NCI-H1417 treated with DMSO at 0.1 percent for 48 hours (cell line): ENCODE measurements at places on chromosomes 6 and 20.

DNA sequence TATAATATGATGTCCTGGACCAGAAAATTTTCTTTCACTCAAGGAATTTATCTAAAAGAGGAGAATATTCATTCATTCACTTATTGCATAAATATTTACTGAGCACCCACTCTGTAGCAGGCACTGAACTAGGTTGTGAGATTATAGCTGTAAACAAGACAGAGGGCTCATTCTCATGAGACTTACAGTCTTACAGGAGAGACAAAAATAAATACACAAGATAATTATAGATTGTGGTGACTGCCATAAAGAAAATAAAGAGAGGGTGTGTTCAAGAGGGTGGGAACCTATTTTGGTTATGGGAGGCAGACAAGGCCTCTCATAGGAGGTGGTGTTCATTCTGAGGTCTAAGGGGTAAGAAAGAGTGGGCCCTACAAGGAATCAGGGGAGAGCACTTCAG, 109.9 kb upstream of the SUPT3H start:
- no peak for DNase-seq

GRCh38 chr6:90078513-90079289, 184.4 kb downstream of the GJA10 start:
- no peak for DNase-seq

GRCh38 chr6:42971746-42972327, 7.1 kb downstream of the PEX6 start:
- DNase-seq, result no peak

DNA sequence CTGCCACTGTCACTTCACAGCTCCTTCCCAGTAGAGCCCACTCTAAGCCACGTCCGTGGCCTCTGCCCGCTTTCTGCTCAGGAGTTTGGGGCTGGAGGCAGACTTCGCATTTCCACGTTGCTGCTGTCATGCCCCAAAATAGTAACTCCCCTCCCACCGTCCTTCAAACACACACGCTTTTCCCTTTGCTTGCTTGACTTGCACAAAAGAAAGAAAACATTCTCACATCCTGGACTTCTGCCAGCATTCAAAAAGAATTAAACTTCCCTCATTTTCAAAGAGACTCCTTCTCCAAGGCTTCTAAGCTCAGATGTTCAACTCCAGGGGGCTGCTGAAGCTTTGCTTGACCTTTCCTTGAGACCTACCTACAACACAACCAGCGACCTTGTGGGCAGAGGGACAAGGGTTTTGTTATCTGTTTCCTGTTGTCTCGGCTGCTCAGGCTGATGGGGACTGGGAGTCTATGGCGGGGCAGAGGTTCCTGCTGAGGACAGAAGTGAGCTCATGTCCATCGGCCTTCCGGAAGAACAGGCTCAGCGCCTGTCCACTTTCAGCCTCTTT, 263.8 kb upstream of the FOXQ1 start:
- DNase-seq, result no peak

GRCh38 chr6:53979468-53980067, 131.7 kb upstream of the MLIP start:
- DNase-seq, result peak; percentile 25

DNA sequence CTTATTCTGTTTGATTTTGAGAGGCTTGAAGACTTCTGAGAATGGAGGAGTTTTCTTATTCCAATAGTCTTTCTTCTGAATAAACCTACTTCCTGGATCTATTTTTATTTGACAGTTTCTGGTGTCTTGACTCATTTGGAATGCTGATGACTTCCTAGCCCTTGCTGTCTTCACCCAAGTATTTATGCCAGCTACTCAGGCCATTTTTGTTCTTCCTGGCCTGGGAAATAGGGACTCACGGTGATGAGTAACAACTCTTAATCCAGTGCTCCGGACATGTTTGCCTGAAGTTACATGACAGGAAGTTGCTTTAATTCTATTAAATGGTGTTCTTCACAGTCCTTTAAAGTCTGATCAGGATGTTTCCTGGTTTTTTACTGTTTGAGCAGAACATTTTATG, 272.1 kb upstream of the EYS start:
- no peak for DNase-seq

DNA sequence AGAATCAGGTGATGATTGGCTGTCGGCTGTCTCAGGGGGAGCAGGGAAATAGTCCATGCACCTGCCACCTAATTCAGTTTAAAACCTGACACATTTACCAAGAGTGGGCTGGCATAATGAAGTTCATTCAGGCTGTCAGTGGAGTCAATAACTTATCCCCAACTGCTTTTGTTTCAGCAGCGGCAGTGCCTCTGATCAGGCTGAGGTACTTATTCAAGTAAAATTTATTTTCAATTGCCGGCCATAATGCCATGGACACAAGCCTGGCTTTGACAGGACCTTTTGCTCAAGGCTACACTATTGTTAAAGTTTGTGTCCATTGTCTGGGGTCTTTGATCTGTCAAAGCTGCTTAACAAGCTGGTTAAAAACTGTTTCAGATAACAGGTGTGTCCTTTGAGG, 20.6 kb downstream of the OLIG3 start:
- DNase-seq, result no peak

GRCh38 chr20:9375221-9375681, 139.1 kb upstream of the LAMP5 start:
- DNase-seq, result no peak

DNA sequence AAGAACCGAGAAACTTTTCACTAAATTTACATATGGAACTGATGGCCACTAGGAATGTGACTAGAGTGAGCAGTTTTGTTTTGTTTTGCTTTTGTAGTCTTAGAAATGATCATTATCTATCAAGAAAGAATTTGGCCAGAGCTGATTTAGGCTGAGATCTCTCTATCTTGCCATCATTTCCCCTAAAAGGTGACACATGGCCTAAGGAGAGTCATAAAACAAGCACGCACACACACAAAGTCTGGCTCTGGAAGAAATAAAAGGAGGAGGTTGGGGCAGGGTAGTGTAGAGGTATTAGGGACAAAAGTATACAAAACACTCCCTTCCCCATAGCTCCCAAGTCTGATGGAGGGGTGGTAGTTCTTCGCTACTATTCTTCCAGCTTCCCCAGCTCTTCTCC, 56.4 kb downstream of the RIPOR2 start:
- no peak for DNase-seq

GRCh38 chr6:119749335-119749734, 399.8 kb upstream of the MAN1A1 start:
- DNase-seq, result no peak

DNA sequence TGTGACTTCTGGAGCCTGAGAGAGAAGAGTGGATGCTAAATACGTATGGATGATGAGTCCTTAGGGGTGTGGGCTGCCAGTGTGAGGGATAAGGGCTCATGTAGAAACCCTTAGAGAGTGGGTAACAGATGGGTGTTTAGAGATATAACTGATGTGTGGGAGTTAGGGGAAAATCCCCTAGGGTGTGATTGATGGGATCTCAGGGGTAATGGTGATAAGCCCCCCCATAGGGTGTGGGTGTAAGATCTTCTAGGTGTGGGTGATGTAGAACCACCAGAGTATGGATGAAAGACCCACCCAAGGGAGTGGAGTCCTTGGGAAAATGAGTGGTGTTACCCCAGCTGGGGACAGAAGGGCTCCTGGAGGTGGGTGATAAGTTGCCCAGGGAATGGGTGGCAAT, 26.3 kb downstream of the SLC12A5 start:
- no peak for DNase-seq

GRCh38 chr6:37495244-37495934, 4.3 kb downstream of the CCDC167 start:
- DNase-seq, result peak; percentile 75

GRCh38 chr20:56773749-56774148, 144.6 kb downstream of the TFAP2C start:
- DNase-seq, result no peak

DNA sequence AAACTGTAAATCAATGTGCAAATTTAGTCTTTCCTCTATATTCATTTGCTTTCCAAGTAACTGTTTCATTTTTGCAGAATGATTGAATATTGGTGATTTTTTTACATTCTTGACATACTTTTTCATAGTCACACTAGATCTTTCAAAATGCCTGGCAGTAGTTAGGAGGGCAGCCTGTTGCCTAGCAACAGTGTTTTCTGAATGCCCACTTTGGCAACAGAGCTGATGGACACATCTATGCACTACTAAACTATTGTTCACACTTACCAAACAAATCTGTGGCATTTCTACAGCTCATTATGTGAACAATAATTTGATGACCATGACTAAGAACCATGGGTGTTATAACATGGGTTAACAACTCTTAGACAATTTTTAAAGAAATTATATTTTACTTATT, 438.0 kb upstream of the IMPG1 start:
- DNase-seq, result no peak

- no peak for DNase-seq
Measured at GRCh38 chr20:57350081-57350710, 859 bp upstream of the RAE1 start.

- no peak for DNase-seq
Measured at GRCh38 chr6:108438918-108439317, 121.8 kb upstream of the FOXO3 start.

DNA sequence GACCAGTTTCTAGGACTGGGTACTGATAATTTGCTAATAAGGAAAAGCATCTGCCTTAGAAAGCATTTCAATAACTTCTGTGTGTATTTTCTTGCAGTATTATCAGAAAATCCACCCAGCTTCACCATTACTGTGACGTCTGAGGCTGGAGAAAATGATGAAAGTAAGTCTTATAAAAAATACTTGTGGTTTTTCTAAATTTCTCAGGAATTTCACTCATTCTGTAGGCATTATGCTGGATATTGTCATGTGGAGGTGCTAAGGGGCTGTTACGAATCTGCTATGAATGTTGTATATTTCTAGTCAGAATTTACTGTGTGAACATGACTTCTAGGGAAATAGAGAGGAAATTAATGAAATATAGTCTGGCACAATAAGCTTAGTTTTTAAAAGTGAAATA, 8.9 kb downstream of the RWDD1 start:
- no peak for DNase-seq

DNA sequence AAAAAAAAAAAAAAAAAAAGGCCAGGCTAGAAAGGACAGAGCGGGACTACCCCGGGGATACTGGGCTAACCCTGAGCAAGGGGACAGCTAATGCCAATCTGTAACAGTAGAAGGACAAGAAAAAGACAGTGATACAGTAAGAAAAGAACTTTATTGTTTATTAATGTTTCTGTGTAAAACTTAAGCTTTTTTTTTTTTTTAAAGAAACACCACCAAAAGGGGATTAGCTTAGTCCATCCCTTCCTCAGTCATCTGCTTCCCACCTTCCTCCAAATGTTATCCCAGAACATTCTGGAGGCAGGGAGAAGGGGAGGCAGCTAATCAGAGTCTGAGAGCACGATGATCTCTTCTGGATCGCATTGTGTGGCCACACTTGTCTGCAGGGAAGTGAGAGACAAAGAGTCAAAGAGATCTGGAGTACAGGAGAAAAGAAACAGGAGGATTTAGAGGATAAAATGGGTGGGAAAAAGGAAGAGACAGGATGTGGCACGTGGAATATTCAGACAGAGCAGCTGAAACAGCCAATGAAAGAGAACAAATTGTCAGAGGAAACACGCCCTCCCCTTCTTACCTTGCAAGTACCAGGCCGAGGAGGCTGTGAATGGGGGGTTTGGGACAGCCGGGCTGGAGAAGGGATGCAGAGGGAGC, 1.0 kb upstream of the ZBTB22 start:
- no peak for DNase-seq

GRCh38 chr6:2881423-2881822, 21.7 kb downstream of the SERPINB9 start:
- DNase-seq, result no peak

GRCh38 chr20:63855363-63856097, 5.8 kb upstream of the ABHD16B start:
- DNase-seq, result no peak

GRCh38 chr20:15380770-15381169, 1043.4 kb upstream of the FLRT3 start:
- DNase-seq, result no peak

- no peak for DNase-seq
Measured at GRCh38 chr6:5697508-5697907, 309.2 kb downstream of the NRN1 start.

DNA sequence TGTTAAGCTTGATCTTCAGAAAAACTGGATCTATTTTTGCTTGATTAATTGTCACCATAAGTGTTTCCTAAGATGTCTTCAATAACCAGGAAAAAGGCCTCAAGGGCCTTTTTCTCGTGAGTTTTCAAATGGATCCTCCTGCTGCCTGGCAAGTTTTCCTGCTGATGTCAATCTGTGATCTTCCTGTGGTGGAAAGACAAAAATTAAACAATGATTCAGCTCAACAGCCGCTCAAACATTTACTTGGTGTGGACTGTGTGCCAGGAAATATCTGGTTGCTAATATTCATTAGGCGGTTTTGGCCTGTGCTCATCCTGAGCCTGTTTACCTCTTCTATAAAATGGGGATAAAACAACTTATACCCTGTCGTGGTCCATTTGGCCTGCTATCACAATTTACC, 35.4 kb upstream of the SSTR4 start:
- no peak for DNase-seq

GRCh38 chr20:57079031-57080005, 187.1 kb downstream of the BMP7 start:
- DNase-seq, result no peak

- DNase-seq, result no peak
Measured at GRCh38 chr6:24444588-24444987, 41.9 kb downstream of the MRS2 start.

DNA sequence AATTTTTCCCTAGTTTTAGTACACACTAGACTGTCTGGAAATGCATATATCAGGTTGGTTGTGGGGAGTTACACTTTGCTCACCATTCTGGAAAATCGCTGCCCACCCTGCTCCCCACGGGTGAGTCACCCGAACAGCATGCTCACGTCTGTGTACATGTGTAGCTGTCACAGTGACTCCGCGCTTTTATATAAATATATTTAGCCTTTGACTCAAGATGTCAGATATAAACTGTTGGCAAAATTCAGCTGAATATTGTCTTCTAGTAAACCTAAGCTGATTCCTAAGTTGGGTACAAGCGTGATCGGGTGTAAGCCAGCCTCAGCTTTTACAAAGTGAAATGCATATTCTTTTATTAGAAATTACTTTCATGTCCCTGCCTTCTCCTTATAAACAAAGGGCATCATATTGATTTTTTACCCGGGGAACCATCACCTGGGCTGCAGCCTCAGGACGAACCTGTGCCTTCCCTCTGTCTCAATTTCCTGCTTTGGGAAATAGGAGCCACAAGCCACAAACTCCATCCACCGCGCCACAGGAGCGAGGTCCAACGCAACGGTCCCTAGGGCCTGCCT, 4.3 kb downstream of the SDCBP2 start:
- DNase-seq, result no peak

- no peak for DNase-seq
Measured at GRCh38 chr6:33742092-33742491, 4.6 kb downstream of the IP6K3 start.

- no peak for DNase-seq
Measured at GRCh38 chr6:167044696-167045095, 45.5 kb downstream of the CEP43 start.

DNA sequence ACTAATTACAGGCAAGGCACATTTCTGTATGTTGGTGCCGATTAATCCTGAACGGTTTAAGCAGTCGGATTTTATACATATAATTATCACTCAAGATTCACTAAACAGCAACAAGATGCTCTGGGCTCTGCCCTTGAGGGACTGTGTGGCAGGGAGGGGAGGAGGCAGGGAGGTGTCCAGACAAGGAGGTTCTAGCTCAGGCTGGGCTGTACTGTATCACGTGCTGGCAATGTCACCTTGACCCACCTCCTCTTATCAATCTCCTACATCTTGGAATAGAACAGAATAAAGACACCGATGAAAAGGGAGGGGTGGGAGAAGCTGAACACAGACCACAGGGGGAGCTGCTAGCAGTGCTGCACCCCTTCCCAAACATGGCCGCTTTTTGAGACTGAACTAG, 65.7 kb downstream of the LRFN2 start:
- no peak for DNase-seq

- DNase-seq, result no peak
Measured at GRCh38 chr6:24006254-24006653, 119.8 kb upstream of the NRSN1 start.

- DNase-seq, result no peak
Measured at GRCh38 chr6:167329014-167329413, 4.1 kb downstream of the TTLL2 start.
